Aortic smooth muscle cell (primary cell): ENCODE measurements at places on chromosomes 13 and 19. TPM values are rescaled to one million over a fixed set of nuclear protein-coding genes. Genes with fewer than 3 reads are reported as not detected.

The CGB8 gene
- not detected in 2 replicates for total RNA-seq

The TMEM38A gene
- 5.4 and 5.9 TPM in 2 replicates for total RNA-seq

The TNFSF11 gene
- 0.12 TPM in 1 of 2 replicates, not detected in the other for total RNA-seq

The ZNF677 gene
- total RNA-seq = 15.0 and 15.7 TPM in 2 replicates

The TUBB4A gene
- total RNA-seq = not detected in 2 replicates

The PTPRH gene
- total RNA-seq = 3.5 and 6.1 TPM in 2 replicates

The LILRB1 gene
- total RNA-seq = not detected in 2 replicates

The PTH2 gene
- not detected in 2 replicates for total RNA-seq

The ACP7 gene
- total RNA-seq = 0.12 TPM in 1 of 2 replicates, not detected in the other

The SIX5 gene
- 5.5 and 6.0 TPM in 2 replicates for total RNA-seq

The GPR12 gene
- not detected in 2 replicates for total RNA-seq

The SULT2A1 gene
- not detected in 2 replicates for total RNA-seq

The CRB3 gene
- not detected in 2 replicates for total RNA-seq

The SYT5 gene
- total RNA-seq = under 0.01 and 0.26 TPM in 2 replicates

The ZNF154 gene
- total RNA-seq = 5.4 and 7.1 TPM in 2 replicates

The CAPN12 gene
- not detected in 2 replicates for total RNA-seq

The CALR3 gene
- 0.06 TPM in 1 of 2 replicates, not detected in the other for total RNA-seq

The ZNF780A gene
- 14.1 and 14.3 TPM in 2 replicates for total RNA-seq
